ENCODE measurements at places on chromosomes 2 and 18.

DNA sequence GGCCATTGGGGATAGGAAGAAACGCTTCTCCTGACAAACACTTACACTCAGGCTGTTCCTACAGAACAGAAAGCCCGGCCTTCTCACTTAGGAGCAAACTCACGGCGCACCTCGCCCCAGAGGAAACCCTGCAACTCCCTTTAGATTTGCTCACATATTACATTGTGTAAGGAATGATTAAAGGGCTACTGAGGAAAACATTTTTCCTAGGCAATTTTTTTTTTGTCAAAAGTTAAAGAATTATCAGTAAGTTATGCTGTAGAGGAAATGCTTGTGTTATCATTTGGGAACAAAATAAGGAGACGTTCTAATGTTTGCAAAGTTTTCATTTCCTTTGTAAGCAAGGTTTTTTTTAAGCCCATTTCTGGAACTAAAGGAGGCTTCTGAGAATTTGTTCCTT, 264.1 kb downstream of the HDAC4 start:
- no peak for DNase-seq

DNA sequence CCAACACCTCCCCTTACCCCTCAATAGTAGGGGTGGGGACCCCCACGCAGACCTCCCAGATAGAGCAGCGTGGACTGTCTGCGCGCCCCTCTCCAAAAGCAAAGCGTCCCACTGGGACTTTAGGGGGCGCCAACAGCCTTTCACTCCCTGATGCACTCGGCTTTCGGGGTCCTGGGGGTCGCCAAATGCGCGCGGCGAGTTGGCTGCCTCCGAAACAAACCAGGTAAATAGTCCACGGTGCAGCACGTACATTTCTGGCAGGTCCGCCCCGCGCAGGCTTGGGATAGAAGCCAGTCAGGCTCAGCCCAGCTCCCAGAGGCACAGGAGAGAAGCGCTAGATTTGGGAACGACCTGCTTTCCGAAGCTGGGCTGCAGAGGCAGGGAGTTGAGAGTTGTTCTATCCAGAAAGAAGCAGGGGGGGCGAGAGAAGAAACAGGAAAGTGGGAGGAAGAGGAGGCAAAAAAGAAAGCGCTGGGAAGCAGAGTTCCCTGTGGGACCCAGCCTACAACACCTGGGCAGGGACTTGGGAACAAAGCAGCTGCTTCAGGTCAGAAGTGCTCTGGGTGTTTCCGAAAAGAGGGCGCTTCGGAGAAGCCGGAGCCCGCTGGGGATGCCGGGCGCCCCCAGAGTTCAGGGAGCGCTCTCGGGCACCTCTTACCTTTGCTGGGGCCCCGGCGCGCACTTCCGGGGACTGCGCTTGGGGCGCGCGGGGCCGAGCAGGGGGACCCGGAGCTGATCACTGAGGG, 544 bp downstream of the EVA1A start:
- no peak for DNase-seq

- no peak for DNase-seq
These were observed 1356.5 kb upstream of the LRRTM1 start for GRCh38 chr2:81661081-81661480.

DNA sequence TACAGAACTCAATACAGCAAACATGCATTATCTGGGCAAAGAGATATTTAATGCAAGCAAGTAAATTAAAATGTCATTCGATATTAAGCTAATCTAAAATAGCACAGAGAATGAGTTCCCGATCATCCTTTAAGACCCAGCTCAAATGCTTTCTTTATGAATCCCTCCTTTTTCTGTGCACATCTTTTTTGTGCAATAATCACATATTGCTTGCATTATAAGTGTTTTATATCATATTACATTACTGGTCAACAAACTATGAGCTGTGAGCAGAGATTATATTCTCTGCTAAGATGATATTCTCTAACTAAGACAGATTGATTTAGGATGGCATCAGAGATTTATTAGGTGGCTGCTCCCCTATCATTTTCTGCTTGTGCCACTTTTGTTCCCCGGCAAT, 146.1 kb downstream of the ERBB4 start:
- no peak for DNase-seq

GRCh38 chr2:196597531-196597930, 42.0 kb upstream of the CCDC150 start:
- no peak for DNase-seq

- no peak for DNase-seq
These were observed 3.0 kb downstream of the SH2D6 start for GRCh38 chr2:85421260-85422071.

DNA sequence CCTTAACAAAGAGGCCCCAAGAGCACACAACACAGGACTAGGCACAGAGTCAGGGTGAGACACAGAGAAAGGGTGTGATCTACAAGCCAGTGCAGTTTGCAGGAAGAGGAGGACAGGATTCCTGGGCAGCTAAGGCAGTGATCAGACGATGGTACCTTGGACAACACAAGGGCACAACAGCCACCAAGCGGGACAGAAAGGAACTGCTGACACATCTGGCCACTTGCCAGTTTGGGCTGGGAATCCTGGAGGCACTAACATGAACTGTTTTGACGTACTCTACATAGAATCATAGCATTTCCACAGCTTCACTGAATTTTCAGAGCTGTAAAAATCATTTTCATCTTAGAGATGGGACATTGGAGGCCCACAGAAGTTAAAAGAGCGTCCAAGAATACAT, 221.5 kb upstream of the SLC35G4 start:
- DNase-seq = no peak

DNA sequence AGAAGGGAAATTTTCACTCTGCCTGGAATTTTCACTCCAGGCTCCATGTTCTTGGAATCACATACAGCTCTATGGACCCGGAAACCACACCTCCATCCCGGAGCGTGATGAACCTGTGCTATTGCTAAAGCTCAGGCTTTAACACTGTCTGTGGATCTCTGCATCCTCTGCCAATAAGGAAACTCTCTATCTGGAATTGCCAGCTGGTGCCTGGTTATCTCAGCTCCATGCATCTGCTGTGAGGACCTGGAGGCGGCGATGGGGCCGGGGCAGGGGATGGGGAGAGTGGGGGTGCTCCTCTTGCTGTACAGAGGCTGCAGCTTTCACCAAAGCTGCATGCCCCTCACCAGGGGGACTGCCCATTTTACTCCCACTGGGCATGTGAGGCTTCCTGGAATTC, 754.0 kb upstream of the SOX11 start:
- no peak for DNase-seq

DNA sequence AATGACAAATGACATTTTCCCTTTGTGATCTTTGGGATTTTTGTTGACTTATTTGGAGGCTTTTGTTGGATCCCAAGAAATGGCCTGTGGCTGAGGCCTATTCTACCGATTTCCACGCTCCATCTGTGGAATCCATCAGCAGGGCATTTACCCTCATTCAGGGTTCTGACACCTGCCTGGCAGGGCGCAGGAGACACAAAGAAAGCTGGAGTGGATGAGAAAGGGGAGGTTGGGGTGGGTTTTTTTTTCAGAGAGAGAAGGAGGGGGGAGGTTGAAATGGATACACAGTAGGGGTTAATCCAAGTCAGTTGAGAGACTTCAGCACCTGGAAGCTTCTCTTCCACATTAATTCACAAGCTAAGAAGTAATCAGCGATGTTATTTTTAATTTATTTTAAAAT, 59.7 kb downstream of the PAX3 start:
- DNase-seq = no peak

DNA sequence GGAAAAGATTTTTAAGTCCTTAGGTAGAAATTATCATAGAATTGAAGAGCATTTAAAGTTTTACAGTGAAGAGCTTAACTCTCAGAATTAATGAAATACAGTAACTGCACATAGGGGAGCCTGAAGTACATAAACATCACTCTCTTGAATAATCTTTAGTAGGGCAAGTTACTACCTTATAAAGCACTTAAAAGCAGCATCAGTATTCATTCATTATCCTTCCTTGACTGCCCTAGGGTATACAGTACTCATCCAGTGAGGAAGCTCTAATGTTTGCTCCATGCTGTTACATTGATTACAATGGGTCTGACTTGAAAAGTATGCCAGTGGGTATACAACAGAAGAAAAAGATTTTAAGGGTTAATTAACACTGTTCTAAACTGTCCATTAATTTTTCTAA, 66.5 kb downstream of the ATF2 start:
- no peak for DNase-seq

DNA sequence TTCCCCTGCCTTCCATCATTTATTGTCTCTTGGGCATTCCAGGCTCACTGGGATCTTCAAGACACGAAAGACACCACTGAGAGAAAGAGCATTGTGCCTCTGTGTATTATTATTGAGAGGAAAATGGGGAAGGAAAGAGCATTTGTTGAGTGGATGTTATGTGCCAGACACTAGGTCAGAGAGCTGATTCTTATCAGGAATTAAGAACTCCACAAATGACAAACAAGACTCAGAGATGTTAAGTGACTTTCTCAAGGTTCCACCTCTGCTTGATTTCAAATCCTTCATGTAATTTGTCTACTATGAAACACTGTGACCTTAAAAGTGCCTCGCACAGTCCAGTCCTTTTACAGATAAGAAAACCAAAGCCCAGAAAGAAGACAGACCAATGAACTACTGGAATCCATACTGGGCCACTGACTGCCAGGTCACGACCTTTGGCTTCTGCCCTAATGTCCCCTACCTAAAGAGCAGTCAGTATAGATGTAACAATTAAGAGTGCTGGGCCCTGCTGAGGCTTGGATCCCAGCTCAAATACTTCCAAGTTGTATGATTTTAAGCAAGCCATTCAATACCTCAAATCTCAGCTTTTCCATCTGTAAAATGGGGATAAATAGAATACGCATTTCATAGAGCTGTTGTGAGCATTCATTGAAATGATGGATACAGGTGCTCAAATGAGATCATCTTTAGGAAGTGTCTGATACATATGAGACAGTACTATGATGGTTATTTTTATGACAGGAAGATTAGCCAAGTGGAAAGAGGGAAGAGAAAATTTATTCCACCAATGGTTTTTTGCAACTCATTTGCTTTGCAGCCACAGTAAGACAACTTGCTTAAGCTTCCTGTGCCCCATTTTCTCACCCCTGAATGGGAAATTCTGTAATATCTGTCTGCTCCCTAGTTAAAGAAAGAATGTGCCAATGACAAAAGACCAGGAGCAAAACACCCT, 10.9 kb downstream of the KLF7 start:
- DNase-seq = no peak

- no peak for DNase-seq
These were observed 29.7 kb upstream of the FAHD2A start for GRCh38 chr2:95372845-95373244.

GRCh38 chr18:70289351-70290312, 787 bp downstream of the SOCS6 start:
- DNase-seq = no peak

- no peak for DNase-seq
These were observed 49.8 kb downstream of the MSH2 start for GRCh38 chr2:47452761-47453160.

GRCh38 chr2:41836948-41837347, 210.9 kb upstream of the PKDCC start:
- peak; percentile 7 for DNase-seq

GRCh38 chr2:40372283-40372985, 79.5 kb downstream of the SLC8A1 start:
- DNase-seq = no peak

DNA sequence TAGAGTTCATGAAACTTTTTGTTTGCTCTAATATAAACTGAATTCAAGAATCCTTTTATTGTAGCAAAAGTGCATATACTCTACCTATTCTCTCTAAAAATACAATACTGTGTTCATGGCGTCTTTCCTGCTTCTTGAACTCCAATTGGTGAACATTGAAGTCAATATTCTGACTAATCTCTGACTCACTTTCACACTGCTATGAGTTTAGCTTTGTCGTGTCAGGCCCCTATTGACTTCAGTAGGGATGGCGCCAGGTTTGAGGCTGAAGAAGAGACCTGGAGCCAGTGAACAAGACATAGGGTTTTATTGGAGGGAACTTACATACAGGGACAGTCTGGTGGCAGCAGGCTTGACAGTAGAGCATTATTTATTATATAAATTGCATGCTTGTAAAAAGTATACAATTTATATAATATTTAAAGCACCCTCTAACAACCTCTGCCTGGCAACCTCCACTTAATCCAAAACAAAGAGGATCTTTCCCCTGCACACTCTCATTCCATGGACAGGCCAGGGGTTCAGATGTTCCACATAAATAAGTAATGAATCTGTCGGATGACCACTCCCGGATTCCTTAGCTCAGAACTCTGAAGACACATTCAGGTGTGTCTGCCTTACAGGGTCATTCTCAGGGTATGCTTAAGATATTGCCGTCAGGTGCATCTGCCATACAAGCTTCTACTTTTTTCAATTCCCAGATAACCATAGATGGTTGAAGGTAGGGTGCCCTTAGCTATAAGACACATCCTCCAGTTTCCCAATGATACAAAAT, 141.0 kb downstream of the CERS6 start:
- DNase-seq = no peak

GRCh38 chr2:237431372-237431771, 17.4 kb upstream of the COL6A3 start:
- DNase-seq = no peak

- no peak for DNase-seq
These were observed 87.0 kb upstream of the GATA6 start for GRCh38 chr18:22082408-22082807.

- no peak for DNase-seq
These were observed 17.5 kb downstream of the GPR35 start for GRCh38 chr2:240642806-240643092.

DNA sequence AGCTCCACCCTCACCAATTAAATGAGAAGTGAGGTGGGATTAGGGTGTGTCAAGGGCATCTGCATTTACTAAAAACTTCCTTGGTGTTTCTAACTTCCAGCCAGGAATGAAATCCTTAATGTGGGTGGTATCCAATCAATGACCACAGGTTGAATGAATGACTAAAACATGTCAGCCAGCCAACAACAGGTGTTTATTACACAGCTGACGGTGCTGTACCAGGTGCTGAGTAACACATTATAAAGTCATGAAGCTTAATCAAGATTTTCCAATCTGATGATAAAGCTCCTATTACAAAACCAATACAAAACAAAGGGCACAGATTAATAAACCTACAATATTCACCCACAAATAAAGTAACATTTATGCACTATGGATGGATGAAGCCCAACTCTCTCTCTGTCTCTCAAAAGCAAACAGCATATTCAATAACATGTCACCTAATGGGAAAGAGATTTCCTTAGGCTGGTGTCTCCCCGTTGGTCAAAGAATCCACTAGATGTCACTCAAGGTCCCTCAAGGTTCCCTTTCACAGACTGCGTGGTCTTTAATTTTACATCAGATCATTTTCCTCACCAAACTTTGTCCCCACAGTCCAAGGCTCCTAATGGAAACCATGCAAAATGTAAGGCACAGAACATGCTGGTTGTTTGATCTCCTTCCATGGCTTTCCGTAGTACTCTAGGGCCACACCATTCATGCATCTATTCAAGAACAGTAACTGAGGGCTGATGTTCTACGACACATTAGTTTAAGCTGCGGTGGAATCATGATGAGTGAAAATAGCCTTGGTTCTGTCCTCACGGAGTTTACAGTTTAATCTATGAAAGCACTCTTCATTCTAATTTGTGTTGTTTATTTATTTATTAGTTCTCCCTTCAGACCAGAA, 6.4 kb upstream of the PTPN4 start:
- peak; percentile 12 for DNase-seq

DNA sequence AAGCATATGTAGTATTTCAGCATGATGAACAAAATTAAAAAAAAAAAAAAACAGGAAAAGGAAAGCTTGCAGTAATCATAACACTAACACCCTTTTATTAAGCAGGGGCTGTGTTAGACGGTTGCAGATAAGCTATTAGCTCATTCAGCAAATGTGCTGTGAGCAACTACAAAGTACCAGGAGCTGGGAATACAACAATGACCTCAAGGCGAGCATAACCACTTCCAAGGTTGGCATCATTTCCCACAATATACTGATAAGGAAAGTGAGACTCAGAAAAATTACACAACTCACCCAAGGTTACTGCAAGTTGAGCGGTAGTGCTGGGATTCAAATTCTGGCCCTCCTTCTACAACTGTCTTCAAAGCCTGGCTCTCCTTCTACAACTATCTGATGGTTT, 38.2 kb upstream of the ACTR3 start:
- no peak for DNase-seq

All from T follicular helper cell (primary cell).